ENCODE measurements at places on chromosomes 6 and 20.

DNA sequence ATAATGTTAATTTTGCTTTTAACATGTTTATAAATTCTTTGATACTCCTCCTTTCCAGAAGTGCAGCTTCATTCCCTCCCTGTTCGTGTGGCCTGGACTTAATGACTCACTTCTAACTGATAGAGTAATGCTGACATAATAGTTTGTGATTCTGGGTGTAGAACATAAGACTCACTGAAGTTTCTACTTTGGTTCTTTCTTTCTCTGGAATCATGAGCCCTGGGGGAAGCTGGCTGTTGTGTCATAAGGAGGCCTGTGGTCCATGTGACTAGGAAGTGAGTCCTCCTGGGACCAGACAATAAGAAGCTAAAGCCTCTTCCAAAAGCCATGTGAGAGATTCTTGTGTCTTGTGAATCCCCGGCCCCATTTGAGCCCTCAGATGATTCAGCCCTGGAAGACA, 30.5 kb upstream of the HLA-G start:
- no peak for DNase-seq

DNA sequence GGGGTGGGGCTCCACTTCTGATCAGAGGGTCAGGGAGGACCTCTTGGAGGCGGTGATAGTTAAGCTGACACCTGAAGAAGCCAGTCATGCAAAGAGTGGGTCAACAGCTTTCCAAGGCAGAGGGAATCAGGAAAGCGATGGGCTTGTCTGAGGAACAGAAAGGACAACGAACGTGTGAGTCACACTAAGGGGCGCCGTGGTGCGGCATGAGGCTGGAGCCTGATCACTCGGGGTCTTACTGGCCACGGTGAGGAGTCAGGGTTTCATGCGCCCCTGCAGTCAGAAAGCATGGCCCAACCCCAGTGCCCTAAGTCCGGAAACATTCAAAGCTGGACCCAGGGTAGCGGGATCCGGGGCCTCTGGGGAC, 50.6 kb upstream of the SLC32A1 start:
- peak; percentile 34 for DNase-seq

DNA sequence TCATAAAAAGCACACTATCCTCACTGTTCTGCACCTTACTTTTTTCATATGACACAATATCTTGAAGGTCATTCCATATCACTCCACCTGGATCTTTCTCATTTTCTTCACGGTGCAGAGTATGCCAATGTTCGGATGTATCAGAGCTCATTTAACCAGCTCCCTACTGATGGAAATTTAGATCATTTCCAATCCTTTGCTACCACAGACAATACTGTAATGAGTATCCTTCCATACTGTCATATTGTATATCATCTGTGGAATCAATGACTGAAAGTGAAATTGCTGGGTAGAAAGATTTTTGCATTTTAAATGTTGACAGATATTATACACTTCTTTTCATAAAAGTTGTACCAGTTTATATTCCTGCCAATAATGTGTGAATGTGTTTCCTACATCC, 2.2 kb upstream of the RAB44 start:
- DNase-seq: no peak

DNA sequence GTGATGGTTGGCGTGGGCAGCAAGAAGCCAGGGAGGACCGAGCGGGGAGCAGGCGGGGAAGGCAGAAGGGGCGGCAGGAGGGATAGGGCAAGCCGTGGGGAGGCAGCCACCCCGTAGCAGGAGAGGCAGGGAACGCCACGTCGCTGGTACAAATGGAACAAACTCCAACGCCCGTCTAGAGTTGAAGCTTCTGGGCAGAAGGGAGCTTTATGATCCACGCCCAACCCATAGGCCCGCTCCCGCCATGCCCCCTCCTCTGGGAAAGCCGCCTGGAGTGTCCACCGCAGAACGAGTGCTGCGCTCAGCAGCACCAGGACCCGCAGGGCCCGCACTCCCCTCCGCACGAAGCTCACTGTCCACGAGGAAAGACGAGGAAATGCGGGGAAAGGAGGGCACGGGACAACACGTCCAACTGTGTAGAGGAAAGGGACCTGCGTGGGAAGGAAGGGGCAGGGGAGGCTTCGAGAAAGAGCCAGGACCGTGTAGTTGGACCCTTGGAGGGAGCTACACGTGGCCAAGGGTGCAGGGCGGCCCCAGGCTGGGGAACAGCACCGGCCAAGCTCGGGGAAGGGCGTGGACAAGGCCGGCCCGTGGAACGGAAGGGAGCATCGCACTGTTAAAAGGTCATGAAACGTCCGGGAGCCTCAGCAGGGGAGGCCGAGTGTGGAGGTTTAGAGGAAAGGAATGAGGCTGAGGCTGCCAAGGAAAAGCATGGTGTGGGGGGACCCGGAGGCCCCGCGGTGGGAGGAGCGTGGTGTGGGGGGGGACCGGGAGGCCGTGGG, 204.0 kb downstream of the DLL1 start:
- DNase-seq: no peak

GRCh38 chr6:142746524-142746923, 198.5 kb downstream of the HIVEP2 start:
- no peak for DNase-seq

DNA sequence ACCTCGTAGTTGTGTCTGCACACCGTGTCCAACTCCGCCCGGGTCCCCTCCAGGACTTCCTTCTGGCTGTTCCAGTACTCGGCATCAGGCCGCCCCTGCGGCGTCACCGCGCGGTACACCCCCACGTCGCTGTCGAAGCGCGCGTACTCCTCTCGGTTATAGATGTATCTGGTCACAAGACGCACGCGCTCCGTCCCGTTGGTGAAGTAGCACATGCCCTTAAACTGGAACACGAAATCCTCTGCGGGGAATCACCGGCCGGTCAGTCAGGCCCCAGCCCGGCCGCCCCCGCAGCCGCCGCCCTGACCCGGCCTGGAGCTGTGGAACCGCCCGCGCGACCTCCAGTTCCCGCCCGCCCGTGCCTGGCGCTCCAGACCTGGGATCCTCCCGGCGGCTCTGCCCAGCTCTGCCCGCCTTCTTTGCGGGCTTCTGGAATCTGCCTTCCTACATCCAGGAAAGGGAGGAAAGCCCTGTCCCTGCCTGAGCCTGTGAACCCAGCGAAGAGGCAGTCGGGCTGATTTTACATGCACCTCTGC, 1.6 kb downstream of the HLA-DQB1 start:
- no peak for DNase-seq

DNA sequence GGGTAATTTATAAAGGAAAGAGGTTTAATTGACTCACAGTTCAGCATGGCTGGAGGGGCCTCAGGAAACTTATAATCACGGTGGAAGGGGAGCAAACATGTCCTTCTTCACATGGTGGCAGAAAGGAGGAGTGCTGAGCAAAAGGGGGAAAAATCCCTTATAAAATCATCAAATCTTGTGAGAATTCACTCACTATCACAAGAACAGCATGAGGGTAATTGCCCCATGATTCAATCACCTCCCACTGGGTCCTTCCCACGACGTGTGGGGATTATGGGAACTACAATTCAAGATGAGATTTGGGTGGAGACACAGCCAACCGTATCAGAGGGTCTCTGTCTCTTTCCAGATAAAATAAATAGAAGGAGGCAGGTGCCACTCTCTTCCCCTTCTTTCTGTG, 48.7 kb downstream of the TNFAIP3 start:
- DNase-seq: no peak

DNA sequence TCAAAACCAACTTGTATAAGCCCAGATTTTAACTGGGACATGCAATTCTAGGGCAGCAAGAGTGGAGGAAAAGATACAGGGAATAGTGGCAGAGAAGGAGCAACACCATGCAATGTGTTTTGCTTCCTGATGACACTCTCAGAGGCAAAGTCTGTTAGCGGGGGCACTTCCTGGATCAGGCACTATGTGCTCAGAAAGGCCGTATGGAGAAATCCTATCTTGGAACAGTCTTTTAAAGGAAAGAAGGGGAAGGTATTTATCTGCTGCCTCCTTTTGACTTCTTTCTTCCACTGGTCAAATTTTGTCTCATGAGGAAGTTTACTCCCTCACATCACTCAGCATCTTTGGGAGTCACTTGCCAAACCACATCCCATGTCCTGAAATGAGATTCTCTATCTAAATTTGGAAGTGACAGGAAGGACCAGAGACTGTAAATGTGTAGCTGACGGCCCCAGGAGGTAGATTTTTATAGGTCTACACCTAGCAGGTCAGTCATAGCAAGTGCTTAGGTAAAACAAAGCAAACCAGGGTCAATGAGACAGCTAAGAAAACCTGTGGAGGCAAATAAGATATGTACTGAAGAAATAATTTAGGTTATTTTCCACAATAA, 91.7 kb upstream of the ELOVL5 start:
- peak; percentile 53 for DNase-seq
